ENCODE measurements at places on chromosomes 13 and 19.

GRCh38 chr19:47506459-47506858, 8.4 kb downstream of the NAPA start:
- DNase-seq: no peak

- DNase-seq: no peak
Observed at GRCh38 chr19:23439623-23440022, 44.4 kb upstream of the ZNF91 start.

DNA sequence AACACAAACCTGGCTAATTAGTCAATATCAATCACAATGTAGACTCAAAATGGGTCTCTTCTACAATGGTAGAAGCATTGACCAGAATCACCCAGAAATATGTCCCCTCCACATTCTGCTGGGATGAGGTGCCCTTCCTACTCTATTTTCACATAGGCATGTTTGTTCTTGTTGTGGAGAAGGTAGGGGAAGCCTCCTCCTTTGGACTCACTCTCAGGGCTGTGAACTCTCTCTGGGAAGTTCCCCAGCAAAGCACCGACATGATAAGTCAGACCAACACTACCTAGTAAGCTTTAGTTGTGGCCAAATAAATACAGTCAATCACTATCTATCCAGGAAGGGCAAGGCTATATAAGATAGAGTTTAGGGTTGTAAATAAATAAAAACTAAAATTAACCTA, 194.5 kb upstream of the UBL3 start:
- no peak for DNase-seq

GRCh38 chr13:46551410-46552302, 1.3 kb upstream of the LRCH1 start:
- no peak for DNase-seq

GRCh38 chr13:76708138-76708688, 178.0 kb downstream of the KCTD12 start:
- DNase-seq: no peak

DNA sequence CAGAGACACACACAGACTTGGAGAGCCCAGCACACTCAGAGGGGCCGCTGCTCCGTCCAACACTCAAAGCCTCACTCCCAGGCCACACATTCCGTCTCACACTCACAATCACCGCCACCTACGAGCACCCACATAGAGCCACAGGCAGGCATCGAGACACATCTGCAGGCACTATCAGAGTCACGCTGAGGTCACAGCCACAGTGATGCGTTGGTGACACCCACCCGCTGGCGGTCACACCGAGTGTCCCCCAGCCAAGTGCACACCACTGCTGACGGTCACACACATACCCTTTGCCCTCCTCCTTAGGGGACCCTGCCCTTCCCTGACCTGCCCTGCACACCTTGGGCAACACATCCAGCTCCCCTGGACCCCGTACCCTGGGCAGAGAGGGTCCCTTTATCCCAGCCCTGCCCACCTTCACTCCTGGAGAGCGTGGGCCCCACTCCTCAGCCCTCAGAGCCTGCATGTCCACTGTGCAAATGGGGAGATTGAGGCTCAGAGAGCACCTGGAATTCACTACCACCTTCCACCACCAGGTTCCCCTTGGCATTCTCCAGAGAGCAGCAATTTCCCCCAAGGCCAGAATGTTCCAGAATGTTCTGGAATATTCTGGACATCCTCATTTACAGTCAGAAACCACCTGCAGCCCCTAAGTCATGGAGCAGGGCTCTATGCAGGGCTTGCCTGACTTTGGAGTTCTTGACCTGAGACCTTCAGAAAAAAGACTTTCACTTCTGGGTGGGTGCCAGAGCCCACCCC, 5.4 kb downstream of the FUT5 start:
- no peak for DNase-seq

- no peak for DNase-seq
Observed at GRCh38 chr13:51065372-51066090, 45.5 kb downstream of the C13orf42 start.

- DNase-seq: no peak
Observed at GRCh38 chr13:42707048-42707447, 74.3 kb upstream of the FAM216B start.

DNA sequence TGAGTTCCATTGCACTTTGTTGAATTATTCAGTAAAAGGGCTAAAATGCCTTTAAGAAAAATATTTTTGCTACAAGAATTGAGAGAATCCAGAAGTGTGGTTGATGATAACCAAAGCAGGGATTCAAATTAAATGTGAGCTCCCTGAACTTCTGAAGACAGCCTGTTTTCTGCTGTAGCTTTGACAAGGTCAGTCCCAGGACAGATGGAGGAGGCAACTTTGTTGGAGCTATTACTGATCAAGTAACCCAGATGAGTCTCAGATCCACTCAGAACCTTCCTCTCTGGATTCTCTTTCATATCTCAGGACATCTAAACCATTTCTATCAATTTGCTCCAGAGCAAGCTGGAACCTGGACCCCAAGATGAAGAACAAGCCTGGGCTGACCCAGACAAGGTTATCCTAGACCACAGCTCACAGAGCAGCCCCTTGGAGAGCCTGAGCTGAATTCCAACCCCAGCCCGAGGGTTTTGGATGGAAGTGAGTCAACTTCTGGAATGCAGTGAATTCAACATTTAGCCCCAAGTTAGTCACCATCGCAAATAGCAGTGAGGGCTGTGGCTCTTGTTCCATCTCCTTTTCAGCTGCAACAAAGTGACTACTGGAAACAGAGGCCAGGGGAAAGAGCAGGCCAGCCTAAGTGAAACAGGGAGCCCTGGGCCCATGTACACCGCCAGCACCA, 137.8 kb upstream of the TSC22D1 start:
- no peak for DNase-seq

- DNase-seq: no peak
Observed at GRCh38 chr13:110157718-110158117, 149.2 kb downstream of the COL4A1 start.

DNA sequence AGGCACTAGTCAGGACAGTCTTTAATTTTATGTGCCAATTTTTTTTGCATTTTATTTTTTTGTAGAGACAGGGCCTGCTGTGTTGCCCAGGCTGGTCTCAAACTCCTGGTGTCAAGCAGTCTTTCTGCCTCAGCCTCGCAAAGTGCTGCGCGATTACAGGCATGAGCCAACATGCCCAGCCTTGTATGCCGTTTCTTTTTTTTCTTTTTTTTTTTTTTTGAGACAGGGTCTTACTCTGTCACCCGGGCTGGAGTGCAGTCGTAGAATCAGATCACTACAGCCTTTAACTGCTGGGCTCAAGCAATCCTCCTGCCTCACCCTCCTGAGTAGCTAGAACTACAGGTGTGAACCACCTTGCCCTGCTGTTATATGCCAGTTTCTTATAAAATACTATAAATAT, 26.4 kb downstream of the BORA start:
- no peak for DNase-seq

GRCh38 chr13:102812611-102813287, 13.8 kb downstream of the BIVM start:
- no peak for DNase-seq

- DNase-seq: no peak
Observed at GRCh38 chr19:6161271-6161850, 25.9 kb downstream of the ACSBG2 start.
